ENCODE measurements at places on chromosomes 4 and X.

DNA sequence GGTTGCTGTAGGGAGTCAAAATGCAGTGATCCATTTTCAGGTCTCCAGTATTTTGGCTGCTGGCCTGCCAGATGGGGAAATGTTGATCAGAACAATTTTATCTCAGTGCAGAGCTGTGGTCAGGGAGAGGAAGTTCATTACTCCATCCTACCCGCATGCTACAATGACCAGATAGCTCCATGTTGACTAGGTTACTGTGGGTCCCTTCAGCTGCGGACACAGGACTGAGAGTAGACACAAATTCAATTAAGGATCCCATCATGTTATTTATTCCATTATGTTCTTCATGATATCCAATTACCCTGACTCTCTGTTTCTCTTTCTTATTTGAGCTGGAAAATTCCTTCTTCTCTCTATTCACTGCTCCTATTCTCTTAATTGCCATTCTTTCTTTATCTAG lies 16.3 kb downstream of the SYNPO2 start:
- no peak for DNase-seq

- peak; percentile 67 for DNase-seq
Measured at GRCh38 chr4:86895692-86896488, 3.7 kb upstream of the C4orf36 start.

GRCh38 chr4:158182736-158183135 lies 9.9 kb upstream of the GASK1B start:
- no peak for DNase-seq

GRCh38 chrX:21528076-21528475 lies 130.1 kb downstream of the KLHL34 start:
- DNase-seq: no peak

GRCh38 chrX:19864736-19865135 lies 22.7 kb downstream of the SH3KBP1 start:
- no peak for DNase-seq

DNA sequence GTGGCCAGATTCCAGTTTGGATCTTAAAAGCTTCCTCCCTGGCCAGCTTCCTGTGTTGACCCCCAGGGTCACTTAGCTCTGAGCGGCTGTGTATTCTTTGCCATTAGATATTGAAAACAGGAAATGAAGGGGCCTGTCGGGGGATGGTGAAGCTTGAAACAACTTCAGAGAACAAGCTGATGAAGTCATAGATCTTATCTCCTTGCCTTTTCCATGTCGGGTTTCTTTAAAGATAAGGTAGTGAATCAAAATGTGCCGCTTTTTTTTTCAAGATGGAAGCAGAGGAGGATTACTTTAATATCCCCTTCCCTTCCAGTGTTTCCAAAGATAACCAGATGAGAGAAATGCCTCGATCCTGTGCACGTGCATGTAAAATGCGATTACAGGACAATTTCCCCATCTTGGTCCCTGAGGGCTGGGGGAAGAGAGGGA lies 508.5 kb downstream of the MID1IP1 start:
- DNase-seq: peak; percentile 56

GRCh38 chr4:137967480-137968190 lies 274.5 kb downstream of the SLC7A11 start:
- DNase-seq: no peak

- no peak for DNase-seq
Measured at GRCh38 chrX:135481696-135482179, 38.7 kb upstream of the INTS6L start.

GRCh38 chrX:113124693-113125092 lies 284.1 kb upstream of the AMOT start:
- no peak for DNase-seq

- DNase-seq: no peak
Measured at GRCh38 chr4:34891892-34892291, 1352.4 kb downstream of the ARAP2 start.

DNA sequence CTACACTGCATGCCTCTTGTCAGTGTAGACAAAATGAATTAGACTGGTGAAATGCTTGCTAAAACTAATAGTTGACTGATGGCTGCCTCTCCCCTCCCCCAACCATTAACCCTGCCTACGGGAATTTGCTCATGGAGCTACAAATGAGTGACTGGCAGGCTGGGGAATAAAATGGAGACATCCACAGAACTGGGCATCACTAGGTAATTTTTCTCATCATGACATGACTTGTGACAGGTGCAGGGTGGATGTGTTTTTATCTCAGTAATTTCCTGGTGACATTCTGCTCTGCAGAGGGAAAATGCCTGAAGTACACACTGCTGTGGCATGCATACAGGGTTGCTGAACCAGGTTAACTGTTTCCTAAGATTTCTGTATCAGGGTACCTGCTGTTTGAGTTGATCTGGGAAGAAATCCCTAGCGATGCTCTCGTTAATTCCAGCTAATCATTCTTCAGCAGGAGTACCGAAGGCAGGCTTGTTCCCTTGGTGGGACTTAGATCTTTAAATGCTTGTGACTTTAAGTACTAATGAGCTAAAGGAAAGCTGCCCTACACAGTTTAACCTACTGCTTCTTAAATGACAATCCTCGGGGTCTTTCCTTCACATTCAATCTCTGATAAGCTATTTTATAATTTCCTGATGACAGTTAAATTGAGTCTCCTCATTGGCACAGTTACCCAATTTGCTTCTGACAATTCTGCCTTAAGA lies 376.3 kb upstream of the LCORL start:
- DNase-seq: no peak

GRCh38 chr4:101345596-101346350 lies 1.6 kb downstream of the PPP3CA start:
- peak; percentile 56 for DNase-seq

- DNase-seq: no peak
Measured at GRCh38 chrX:30312858-30313257, 3.7 kb upstream of the NR0B1 start.

GRCh38 chr4:20368926-20369325 lies 117.2 kb downstream of the SLIT2 start:
- no peak for DNase-seq

- no peak for DNase-seq
Measured at GRCh38 chrX:136260776-136261175, 9.6 kb upstream of the MAP7D3 start.

DNA sequence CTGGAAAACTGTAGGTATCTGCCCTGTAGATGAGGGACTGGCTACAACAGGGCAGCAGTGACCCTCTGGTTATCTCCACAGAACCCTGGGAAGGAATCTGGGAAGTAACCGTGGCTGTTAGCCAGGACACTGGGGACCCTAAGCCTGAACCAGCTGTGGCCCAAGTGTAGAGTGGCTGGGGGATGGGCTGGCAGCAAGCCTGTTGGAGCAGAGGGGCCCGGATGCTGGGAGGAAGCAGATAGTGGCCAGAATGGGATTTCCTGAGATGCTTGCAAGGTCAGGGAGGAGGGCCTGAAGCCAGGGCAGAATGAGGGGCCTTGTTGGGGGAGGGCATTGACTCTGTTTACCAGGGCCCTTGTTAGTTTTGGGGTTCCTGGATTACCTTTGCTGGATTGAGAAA lies 161.0 kb upstream of the EOLA2 start:
- DNase-seq: no peak

GRCh38 chr4:150297861-150298474 lies 219.7 kb downstream of the DCLK2 start:
- DNase-seq: peak; percentile 19

GRCh38 chr4:86640469-86640868 lies 46.4 kb downstream of the PTPN13 start:
- no peak for DNase-seq

- no peak for DNase-seq
Measured at GRCh38 chr4:793941-794621, 31.8 kb downstream of the CPLX1 start.

DNA sequence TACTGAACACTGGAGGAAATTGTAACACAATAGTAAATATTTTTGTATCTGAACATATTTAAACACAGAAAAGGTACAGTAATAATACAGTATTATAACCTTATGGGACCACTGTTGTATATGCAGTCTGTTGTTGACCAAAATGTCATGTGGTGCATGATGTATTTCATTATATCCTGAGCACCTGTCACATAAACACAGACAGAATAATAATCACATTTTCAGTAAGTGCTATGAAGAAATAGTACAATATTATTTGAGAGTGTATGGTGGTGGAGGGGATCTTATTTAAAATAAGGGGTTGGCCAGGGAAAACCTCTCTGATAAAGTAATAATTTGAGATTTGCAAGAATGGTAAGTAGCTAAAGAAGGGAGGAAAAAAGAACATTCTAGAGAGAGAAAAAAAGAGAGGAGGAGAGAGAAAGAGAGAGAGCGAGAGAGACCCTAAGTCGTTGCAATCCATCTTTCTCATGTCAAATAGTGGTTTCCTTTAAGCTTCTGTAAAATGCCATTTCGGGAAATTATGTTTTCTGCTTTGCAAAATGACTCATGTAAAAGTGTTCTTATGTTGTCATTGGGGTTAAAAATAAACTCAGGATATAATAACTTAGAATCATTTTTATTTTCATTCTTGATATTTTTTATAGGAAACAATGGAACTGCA lies 19.3 kb upstream of the CLNK start:
- DNase-seq: no peak

GRCh38 chr4:143369552-143369951 lies 32.9 kb downstream of the GAB1 start:
- DNase-seq: no peak

DNA sequence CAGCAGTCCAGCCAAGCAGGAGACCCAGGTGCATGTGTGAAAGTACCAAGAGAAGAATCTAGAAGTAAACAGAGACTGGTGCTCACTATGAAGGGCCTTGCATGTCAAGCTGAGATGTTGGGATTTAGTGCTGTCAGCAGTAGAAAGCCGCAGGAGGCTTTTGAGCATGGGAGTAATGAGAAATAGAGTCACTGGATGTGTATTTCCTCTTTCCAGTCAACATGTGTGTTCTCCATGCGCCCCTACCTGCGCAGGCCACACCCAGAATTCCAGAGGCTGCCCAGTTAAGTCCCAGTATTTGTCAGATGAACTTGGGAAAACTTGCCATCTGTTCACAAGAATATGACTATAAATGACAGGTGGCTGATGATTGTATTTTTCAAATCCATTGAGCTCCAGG lies 4.5 kb upstream of the MAMLD1 start:
- no peak for DNase-seq

- no peak for DNase-seq
Measured at GRCh38 chr4:82652062-82652461, 90.3 kb upstream of the TMEM150C start.

- no peak for DNase-seq
Measured at GRCh38 chrX:43878906-43879526, 3.2 kb downstream of the MAOB start.

GRCh38 chr4:8728536-8729407 lies 136.2 kb downstream of the CPZ start:
- DNase-seq: no peak

- no peak for DNase-seq
Measured at GRCh38 chr4:7801641-7802040, 138.0 kb downstream of the AFAP1 start.

DNA sequence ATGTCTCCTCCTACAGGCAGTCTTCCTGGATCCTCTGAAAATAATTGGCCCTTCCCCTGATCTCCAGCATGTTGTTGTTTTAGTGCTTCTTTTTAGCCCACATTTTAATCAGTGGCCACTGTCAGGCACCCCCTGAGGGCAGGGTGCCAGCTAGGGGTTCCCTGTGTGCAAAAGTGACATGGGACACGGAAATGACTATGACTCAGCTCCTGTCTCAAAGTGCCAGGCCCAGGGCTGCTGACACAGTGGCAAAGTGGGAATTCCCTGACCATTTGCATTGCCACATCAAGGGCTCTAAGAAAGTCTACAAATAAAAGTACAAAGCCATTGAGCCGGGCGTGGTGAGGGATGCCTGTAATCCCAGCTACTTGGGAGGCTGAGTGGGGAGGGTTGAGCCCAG lies 24.8 kb downstream of the HMX1 start:
- DNase-seq: no peak

DNA sequence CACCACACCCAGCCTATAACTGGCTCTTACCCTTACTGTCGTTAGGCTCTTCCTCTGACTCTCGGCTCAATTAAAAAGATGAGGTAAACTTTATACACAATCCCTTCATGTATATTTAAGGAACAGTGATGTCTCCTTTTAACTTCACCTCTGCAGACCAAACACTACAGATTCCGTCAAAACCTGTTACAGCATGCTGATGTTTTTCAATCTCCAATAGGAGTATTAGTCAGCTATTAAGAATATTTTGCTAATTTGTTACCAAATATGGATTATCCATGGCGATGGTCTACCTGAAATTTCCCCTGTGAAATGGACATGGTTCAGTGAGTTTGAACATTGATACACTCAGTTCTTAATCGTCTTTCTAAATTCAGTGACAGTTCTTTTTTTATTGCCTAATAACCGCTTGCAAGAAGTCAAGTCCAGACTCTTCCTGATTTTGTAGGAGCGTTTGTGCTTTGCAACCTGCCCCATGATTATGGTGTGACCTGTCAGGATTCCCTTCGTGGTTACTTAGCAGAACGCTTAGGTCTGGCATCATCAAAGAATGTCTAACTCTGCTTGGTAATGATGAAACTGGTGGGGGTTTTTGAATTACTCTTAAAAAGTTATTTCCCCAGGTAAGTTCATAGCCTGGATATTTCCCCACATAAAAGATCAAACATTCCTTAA lies 72.2 kb upstream of the STOX2 start:
- DNase-seq: no peak

- DNase-seq: no peak
Measured at GRCh38 chrX:16160729-16161128, 6.6 kb upstream of the MAGEB17 start.

GRCh38 chr4:140753329-140753728 lies 2.9 kb downstream of the TBC1D9 start:
- no peak for DNase-seq

GRCh38 chr4:53671757-53672156 lies 80.5 kb upstream of the LNX1 start:
- DNase-seq: no peak

DNA sequence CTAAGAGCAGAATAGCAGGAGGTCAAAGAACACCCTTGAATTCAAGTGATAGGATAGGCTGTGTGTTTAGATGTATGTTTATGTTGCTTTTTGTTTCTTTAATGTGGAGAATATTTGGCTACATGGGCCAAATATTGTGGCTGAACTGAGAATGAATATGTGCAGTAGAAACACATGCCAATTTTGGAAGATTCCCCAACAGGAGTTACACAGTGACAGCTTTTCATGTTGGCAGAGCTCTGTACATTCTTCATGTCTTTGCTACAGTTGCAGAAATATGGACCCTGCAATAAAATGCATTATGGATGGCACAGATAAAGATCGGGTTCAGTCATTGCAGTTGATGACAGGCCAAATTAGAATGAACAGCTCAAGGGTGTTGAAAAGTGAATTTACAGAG lies 82.8 kb upstream of the SLC4A4 start:
- no peak for DNase-seq

DNA sequence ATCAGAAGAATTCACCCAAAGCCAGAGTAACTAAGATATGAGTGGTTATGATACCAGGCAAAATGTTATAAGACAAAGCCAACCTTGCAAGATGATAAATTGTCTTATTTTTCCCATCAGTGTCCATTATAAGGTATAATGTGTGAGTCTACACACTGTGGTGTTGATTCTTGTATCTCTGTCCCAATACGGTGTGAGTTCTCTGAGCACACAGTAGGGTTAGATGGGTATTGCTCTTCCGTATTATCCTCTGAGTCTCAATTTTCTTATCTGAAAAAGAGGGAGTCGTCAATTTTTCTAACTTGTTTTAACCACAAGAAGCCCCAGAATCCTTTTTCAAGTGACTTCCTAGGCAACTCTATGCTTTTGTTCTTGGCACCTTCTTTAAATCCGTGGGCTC lies 69.9 kb downstream of the HMGB2 start:
- DNase-seq: no peak

GRCh38 chr4:85656759-85657505 lies 182.0 kb downstream of the ARHGAP24 start:
- no peak for DNase-seq

All from CD4-positive, alpha-beta T cell treated with Interleukin-2 at 100 ng/mL for 4 hours (primary cell).